ENCODE measurements at places on chromosomes 3 and 15.

GRCh38 chr3:48276911-48277641 lies 36.2 kb downstream of the ZNF589 start:
- no peak for DNase-seq

DNA sequence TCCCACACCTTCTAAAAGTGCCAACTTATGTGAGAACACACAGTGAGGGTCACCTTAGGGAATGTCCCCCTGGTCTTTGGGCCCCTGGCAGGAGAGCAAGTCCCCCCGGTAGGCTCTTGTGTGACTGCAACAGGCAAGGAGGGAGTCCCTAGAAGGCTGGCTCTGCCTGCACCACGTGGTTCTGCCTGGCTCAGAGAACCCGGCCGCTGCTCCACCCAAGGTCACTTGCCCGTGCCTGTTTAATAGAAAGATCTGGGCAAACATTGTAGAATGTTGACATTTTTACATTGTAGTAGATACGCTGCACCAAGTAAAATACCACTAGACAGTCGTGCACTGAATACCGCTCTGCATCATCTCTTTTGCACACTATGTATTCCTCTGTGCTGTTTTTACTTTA lies 21.9 kb downstream of the GABRA5 start:
- no peak for DNase-seq

GRCh38 chr3:9786825-9787669 lies 5.2 kb downstream of the TADA3 start:
- DNase-seq = no peak

GRCh38 chr3:66469220-66469640 lies 31.6 kb downstream of the LRIG1 start:
- no peak for DNase-seq

DNA sequence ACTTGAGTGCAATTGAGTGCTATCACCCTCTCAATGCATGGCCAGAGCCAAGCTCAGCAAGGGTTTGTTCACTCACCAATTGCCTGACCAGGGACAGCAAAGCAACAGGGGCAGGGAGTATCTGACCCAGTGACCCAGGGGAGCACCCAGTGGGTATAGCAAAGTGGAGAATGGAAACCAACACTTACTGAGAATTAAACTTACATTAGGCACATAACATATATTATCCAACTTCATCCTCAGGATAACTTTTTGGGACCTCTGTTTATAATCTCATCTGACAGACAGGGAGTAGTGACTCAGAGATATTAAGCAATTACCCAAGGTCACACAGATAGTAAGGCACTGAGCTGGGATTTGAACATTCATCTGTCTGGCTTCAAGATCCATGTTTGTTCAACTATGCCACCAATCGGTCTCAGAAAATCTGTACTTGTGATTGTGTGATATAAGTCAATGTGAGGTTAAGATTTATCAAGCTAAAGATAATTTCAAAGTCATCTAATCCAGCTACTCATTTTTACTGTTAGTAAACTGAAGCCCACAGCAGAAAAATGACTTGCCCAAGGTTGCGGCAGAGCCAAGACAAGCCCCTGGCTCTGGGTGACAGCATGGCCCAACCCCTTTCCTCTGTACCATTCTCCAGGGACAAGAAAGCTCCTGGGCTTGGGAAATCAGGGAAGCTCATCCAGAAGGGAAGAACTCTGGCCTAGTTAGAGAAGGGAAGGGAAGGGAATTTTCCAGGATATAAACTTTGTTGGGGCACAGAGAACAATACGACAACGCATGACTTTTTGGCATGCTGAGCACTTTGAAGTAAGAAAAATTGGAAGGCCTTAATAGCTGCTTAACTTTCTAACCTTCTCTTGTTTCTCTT lies 138.0 kb upstream of the SMAD3 start:
- no peak for DNase-seq

GRCh38 chr15:42808913-42809312 lies 72.0 kb upstream of the CDAN1 start:
- DNase-seq = no peak

DNA sequence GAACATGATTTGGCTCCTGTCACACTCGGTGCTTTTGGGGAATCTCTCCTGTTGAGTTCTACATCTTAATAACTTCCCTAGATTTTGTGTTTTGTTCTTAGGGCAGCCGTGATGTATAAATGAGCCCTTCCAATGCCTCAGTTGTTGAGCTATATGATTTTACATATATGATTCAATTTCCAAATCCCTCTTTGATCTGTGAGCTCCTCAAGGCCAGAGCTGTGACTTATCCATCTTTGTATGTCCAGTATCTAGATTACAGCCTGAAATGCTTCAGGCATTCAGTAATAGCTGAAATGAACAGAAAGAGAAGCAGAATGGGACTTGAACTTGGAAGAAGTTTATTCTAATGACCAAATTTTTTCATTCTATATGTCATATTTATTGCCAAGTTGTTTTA lies 26.6 kb downstream of the CGGBP1 start:
- no peak for DNase-seq

GRCh38 chr3:157590273-157590672 lies 87.1 kb upstream of the VEPH1 start:
- no peak for DNase-seq

- DNase-seq = no peak
Observed at GRCh38 chr3:53728606-53729005, 117.6 kb downstream of the CHDH start.

DNA sequence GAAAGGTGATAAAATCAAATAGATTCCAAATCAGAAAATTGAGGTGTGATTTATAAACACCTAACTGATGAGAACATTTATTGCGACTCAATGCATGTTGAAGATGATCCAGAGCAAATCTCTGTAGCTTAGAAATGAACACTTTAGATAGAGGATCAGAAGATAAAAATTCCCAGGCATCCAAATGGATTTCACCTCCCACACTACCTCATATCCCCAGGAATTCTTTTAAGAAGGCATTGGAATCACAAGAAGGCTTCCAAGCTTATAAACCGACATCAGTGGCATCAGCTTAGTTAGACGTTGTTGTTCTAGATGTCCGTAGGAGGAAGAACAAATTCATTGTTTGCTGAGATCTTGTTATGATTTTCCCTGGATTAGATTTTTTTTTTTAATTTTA lies 154.4 kb downstream of the EBLN2 start:
- no peak for DNase-seq

- DNase-seq = no peak
Observed at GRCh38 chr3:99659951-99660350, 21.6 kb downstream of the COL8A1 start.

DNA sequence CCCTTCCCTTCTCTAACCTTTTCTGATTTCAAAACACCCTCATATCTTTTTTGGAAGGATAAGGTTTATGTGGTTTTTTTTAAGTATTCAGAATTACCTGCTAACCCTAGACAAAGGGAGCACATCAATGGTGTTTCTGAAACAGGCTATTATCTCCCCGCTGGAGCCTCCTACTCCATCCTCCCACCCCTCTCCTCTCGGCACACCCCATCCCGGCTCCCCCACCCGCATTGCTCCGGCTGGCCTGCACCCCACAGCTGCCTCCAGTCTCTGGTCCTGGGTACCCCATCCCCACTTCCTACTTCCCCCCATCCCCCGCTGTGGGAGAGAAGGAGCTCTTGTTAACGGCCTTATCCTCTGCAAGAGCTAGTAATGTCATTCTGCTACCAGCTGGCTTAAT lies 59.2 kb downstream of the PDIA5 start:
- no peak for DNase-seq

- DNase-seq = no peak
Observed at GRCh38 chr3:171113716-171114115, 87.2 kb upstream of the SLC2A2 start.

DNA sequence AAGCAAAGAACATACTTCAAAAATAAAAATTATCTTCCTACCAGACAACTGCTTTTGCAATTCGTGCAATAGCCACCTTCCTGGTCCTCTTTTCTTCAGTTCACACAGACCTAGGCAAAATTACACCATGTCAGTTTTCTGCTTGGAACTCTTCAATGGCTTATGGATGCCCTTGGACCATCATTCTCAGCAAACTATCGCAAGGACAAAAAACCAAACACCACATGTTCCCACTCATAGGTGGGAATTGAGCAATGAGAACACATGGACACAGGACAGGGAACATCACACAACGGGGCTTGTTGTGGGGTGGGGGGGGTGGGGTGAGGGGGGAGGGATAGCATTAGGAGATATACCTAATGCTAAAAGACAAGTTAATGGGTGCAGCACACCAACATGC lies 29.2 kb upstream of the PLSCR5 start:
- no peak for DNase-seq

DNA sequence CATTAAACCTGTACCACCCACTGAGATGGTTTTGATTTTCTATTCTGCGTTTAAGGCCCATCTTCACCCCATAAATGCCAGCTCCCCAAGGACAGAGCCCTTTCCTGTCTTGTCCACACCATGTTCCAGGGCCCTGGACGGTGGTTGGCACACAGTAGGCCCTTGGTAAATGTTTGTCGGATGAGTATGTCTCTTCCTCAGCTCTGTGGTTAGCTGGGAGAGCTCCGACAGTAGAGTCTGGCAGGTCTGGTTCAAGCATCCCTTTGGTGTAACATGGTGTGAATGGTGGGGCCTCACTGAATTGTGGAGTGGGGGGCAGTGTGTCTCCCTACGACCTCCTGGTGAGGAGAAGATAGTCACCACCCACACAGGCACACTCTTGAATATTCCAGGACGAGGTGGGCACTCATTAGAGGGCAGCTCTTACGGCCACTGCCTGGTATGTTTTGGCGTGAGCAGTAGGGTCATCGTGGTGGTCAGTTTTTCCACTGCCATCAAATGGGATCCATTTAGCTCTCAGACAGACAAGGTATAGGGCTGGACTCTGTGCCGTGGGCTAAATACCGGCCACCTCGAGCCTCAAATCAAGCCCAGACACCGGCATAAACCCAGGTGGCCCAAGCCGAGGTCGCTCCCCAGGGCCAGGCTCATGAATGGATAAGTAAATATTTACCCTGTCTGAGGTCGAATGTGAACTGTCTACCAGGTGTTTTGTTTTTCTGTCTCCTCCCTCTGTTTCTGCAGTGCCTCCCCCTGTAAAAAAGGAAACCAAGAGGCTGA lies 61.3 kb downstream of the SMAD3 start:
- DNase-seq = no peak

DNA sequence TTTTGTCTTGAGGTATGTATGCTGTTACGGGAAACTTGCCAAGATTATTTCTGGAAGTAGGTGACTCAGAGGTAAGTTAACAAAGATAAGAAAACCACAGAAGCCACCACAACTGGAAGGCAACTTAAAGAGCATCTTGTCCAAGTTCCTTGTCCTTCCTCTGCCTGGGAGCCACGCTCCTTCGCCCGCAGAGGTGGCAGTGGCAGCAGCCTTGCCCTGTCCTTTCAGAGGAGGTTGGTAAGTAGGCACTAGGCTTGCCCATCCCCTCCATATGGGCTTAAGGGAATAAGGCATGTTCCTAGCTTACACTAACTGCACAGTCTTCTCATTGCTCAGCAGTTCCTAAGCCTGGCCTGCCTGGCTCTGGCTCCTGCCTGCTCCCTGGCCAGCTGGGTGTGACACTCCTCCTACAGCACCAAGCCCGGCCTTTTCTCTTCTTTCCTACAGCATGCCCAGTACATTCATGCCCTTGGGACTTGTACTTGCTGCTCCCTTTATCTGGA lies 48.0 kb upstream of the RAB6B start:
- DNase-seq = no peak

DNA sequence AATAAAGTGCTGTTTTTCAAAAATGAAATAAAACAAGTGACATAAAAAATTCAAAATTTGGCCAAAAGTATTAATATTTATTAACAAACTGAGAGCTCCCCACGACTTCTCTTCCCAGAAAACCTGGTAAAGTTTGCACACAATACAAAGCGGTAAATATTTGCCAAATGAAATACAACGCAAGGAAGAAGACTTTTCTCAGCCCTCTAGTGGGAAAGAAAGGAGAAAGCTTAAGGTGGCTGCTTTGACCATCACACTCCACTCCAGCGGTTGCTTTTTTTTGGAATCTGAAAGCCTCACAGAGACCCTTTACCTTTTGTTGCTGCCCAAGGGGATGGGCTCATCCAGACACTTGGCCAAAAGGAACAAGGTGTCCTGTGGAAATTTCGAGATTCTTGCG lies 1.1 kb upstream of the GK5 start:
- no peak for DNase-seq

DNA sequence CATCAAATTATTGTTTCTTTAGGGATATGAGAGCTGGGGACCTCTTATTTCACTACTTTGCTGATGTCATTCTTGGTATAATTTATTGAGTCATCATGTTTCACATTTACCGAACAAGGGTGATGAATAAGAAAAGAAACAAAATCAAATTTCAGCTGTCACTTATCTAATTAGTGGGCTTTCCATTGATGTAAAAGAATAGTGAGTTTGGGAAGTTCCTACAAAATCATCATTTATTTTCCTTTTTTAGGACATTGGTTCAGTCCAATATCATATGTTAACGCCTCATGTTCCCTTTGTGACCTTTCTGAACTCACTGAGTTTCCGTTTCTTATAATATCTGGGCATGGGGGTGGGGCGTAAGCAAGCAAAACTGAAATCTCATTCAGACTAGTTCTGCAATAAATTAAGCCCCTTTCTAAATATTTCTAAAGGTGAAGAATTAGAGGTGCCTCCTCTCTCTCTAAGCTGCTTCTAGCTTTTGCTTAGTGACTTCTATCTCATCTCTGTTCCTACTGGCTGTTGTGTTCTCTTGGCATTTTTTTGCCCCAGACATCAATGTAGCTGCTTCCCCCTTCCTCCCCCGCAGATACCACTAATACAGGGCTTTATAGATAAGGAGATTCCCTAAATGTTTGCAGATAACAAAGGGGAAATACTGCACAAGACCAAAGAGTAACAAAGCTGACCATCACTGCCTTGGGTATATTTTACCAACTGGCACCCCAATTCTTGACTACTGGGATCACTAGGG lies 238.0 kb upstream of the CTNNB1 start:
- no peak for DNase-seq

- no peak for DNase-seq
Observed at GRCh38 chr3:49805367-49805782, 2.3 kb downstream of the INKA1 start.

DNA sequence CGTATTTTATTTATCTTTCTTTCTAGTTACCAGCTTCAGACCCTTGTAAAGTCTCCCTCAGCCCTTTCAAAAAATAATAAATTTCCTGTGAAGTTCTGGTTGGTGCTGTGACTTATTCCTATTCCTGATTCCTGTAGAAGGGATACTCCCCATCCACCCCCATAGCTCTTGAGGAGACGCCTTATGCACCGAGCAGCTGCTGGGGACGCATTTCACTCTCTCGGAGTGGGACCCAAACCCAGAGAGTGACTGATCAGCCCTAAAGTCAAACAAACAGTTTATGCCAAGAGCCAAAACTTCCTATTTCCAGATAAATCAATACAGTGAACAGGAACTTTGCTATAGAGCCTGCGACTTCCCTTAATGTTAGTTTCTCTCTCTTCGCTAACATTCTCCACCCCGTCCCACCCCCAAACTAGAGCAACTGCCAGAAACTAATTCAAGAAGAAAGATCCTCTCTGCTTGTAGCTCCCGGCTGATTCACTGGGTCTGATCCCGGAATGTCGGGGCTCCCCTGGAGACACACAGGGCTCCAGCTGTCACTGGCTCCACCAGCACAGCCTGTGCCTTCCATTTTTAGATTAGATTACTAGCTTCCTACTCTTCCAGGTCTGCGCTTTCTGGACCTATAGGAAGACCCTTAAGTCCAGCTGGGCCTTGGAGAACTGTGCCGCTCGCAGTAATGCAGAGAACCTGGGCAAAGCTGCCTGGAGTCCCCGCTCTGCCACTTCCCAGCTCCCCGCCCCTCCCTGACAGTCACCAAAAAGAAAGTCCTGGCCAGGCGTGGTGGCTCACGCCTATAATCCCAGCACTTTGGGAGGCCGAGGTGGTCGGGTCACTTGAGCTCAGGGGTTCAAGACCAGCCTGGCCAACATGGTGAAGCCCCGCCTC lies 45.2 kb downstream of the KLHL25 start:
- DNase-seq = no peak

Data from stimulated activated CD4-positive, alpha-beta T cell treated with anti-CD3 and anti-CD28 coated beads, Interleukin-4, amount 100 ng/mL, for 4 hours (primary cell).